Lower leg skin (tissue), 4 donors: ENCODE measurements at places on chromosomes 13 and 19. TPM values are rescaled to one million over a fixed set of nuclear protein-coding genes. Genes with fewer than 3 reads are reported as not detected.
A peak's percentile ranks its signal among the peaks of the same experiment; 100 is the strongest.

GRCh38 chr19:15212711-15213110, 11.9 kb upstream of the NOTCH3 start:
- DNase-seq: no peak

WTIP gene
- 9.0 TPM for total RNA-seq

GRCh38 chr13:95197548-95197947, 103.7 kb downstream of the ABCC4 start:
- peak; percentile 1 for DNase-seq

- DNase-seq: peak; percentile 80
Measured at GRCh38 chr19:46608581-46609345, 7.6 kb downstream of the CALM3 start.

- DNase-seq: peak; percentile 96
Measured at GRCh38 chr19:49442771-49443365, 1.5 kb upstream of the SLC17A7 start.

MAP4K1 gene
- 1.3 TPM for total RNA-seq

GRCh38 chr19:5973867-5974635, 3.9 kb downstream of the RANBP3 start:
- no peak for DNase-seq

- no peak for DNase-seq
Measured at GRCh38 chr13:19185865-19186645, 4.4 kb upstream of the TUBA3C start.

DNA sequence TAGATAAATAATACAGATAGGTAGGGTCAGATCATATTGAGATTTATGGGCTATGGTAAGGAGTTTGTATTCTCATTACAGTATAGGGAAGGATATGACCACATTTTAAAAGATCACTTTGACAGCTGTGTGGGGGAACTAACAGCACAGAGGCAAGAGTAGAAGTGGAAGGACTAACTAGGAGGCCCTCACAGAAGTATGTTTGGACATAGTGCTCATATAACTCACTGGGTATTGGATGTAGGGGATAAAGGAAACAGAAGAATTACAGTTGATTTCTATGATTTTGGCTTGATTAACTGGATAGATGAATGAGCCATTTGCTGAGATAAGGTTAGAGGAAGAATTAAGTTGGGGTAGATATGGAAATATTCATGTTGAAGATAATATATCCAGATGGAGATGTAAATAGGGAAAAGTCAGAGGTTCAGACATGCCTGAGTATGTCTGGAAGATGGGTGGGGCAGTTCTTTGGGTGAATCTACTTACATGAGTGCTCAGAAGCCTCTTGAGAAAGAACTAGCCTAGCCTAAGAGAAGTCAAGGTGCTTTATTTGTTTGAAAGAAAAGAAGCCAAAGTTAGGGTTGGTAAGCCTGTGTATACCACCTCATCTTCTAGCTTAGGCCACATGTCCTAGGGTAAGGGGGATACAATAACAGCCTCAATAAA, 133.4 kb downstream of the NDFIP2 start:
- DNase-seq: no peak

DAND5 gene
- not detected for total RNA-seq

FXYD3 gene
- 625 TPM for total RNA-seq

ZSCAN4 gene
- 0.39 TPM for total RNA-seq

IFI30 gene
- 109 TPM for total RNA-seq

- peak; percentile 93 for DNase-seq
Measured at GRCh38 chr19:5690955-5691821, 1.1 kb downstream of the RPL36 start.

GRCh38 chr19:14375055-14375581, 6.1 kb upstream of the ADGRE5 start:
- peak; percentile 59 for DNase-seq

GRCh38 chr13:100668408-100668807, 6.2 kb downstream of the TMTC4 start:
- no peak for DNase-seq

PTGIR gene
- total RNA-seq: 3.5 TPM

DNA sequence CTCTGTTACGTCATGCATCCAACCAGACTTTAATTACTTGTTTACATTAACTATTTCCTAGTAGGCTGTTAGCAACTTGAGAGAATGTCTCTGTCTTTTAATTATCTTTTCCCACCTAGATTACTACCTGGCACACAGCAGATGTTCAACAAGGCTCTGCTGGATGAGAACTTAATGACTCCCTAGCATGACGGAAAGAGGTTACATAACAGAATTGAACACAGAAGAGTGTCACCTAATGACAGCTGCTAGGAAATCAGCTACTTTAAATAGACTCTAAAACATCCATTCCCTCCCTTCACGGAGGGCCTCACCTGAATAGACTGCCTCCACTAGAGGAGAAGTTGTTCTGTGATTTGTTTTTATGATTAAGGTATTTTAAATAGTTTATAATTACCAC, 110.8 kb downstream of the TEX29 start:
- no peak for DNase-seq

GRCh38 chr19:4430760-4431159, 26.8 kb downstream of the UBXN6 start:
- DNase-seq: no peak

DNA sequence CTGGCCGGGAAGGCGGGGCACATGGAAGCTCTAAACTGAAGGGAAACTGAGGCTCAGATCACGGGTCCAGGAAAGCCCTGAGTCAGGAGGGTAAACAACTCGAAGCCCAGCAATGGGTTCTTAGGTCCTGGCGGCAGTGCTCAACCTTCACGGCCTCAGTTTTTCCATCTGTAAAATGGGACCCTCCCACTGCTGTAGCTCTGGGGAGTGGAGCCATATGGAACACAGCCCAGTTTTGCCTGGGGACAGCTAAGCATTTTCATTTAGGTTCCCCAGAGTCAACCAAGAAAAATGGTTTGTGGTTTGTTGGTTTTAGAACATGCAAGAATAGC, 30.4 kb downstream of the CEBPG start:
- DNase-seq: no peak

DNA sequence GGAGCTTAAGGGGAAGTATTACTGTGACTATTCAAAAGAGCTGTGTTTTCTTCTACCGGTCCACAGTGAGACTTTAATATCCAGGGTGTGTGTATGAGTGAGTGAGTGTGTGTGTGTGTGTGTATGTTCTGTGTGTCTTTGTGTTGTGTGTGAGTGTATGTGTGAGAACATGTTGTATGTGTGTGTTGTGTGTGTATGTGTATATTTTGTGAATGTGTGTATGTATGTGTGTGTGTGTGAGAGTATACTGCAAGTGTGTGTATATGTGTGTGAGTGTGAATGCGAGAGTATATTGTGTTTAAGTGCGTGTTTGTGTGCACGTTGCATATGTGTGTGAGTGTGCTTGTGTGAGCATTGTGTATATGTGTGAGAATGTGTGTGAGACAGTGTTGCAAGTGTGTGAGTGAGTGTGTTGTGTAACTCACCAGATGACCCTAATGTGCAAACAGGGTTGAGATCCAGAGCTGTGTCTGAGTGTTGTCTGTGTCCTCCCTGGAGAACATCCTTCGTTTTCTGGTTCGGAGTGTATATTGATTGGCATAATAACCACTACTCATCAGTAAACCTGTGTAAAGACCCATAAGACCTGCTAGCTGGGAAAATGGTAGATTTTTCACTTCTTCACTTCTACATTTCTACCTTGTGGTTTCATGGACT, 101.1 kb upstream of the RNF113B start:
- no peak for DNase-seq

- DNase-seq: no peak
Measured at GRCh38 chr19:11168568-11168967, 13.0 kb upstream of the SPC24 start.

DNA sequence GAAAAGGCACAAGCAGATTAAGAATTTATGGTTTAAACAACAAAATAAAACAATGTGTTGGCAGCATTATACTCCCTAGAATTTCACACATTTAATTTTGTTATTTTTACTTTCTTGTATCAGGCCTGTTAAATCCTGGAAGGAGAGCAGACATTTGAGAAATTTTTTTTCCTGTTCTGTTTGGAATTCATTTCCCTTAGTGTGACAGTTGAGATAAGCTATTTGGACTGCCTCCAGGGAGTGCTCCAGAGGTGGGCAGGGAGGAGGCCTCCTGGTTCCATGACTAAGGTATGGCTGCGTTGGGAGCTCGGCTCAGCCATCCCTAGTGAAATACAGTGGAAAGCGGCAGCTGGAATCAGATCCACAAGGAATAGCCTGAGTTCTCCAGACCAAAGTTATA, 185.7 kb downstream of the KCNRG start:
- DNase-seq: no peak

DNA sequence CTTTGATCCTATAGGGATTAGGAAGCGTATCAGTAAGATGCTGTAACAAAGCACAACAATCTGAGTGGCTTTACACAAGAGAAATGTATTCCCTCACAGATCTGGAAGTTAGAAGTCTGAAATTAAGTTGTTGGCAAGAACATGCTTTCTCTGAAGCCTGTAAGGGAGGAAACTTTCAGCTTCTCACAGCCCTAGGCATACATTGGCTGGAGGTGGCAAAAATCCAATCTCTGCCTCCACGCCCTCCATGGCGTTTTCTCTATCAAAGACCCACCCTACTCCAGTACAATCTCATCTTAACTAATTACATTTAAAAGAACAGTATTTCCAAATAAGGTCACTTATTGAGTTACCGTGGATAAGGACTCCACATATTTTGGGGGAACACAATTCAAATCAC, 211.9 kb downstream of the TDRD3 start:
- DNase-seq: no peak

NPAS1 gene
- 5.7 TPM for total RNA-seq

- no peak for DNase-seq
Measured at GRCh38 chr13:71798707-71799106, 68.3 kb downstream of the DACH1 start.

DNA sequence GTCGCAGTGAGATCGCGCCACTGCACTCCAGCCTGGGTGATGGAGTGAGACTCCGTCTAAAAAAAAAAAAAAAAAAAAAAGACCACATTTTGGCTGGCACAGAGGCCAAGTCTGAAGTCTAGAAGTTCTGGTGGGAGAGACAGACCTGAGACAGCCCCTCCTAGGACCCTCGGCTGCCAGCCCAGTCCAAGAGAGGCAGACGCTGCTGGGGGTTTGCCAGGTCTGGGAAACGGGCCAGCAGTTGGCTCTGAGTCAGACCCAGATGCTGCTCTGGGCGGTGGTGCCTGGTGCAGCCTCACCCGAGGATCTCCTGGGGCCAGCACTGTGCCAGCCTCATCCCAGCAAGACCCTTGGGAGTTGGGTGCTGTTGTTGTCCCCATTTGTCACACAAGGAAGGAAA, 5.8 kb downstream of the FCHO1 start:
- peak; percentile 90 for DNase-seq

DNA sequence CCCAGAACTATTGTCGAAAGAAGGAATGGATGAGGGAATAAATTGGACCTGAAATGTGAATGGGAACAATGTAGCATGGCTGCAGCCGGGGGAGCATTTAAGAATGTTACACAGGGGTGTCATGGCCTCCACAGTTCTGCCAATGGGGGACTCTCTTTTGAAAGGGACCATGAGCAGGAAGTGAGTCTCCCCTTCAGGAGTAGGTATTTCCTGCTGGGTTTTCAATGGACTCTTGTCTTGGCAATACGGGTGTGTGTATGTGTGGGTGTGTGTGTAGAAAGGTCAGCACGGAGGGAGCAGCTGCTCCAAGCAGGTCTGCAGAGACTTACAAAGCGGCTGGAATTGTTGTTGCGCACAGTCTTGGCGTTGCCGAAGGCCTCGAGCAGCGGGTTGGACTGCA, 24.4 kb downstream of the MYO1F start:
- no peak for DNase-seq

CEACAM3 gene
- not detected for total RNA-seq

DNA sequence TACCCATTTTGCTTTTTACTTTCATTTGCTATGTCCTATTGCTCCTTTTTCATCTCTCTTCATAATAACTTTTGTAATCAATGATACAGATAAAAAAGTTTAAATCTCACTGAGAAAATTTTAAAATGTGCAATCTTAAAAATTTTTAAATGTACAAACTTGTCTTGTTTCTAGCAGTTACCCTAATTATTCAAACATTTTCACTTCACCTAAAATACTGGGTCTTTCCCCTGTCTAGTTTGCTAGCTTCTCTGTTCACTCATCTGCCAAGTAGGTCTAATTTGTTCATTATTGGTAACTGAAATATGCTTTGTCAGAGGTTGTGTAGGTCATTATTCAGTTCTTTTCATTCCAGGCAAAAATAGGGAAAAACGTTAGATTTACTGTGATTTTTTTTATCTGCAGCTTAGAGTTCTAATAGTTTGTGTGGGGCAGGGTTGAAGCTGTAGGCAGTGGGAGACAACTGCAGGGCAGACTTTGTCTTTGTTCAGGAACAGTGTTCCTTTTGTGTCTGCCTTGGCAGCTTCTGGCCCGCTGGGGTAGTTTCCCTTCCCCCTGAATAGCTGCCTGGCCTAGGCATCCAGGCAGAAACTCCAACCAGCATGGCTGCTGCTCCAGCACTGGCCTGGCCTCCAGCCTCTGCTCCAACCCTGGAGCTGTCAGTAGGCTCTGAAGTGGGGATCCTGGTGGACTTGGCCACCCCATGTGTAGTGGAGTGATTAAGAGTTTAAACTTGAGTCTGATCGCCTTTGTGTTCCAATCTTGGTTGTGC, 48.5 kb downstream of the WDFY2 start:
- DNase-seq: no peak
